ENCODE measurements at places on chromosomes 12 and 14.

DNA sequence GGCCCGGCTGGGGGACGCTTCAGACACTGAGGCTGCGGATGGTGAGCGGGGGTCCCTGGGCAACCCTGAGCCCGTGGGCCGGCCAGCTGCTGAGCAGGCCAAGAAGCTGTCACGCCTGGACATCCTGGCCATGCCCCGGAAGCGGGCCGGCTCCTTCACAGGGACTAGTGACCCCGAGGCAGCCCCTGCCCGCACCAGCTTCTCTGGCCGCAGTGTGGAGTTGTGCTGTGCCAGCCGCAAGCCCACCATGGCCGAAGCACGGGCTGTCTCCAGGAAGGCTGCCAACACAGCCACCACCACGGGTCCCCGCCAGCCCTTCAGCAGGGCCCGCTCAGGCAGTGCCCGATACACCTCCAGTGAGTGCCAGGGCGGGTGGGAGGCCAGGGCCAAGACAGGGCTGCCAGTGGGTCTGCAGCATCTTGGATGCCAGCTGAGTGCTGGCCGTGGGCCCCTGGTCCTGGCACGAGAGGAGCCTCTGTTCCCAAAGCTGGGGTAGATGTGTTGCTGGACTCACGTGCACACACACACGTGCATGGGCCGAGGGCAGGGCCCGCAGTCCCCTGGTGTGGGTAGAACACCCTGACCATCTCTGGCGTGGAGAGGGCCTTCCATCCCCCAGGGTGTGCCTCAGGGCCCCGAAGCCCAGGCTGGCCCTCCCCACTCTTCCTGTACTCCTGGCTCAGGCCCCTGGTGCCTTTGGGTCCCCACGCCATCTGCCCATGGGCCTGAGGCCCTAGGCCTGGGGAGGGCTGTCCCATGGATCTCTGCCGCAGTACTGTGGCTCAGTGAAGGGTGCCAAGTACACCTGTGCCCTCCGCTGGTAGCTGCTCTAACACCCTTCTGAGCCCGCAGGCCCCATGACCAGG is 22.8 kb downstream of the CEP170B start:
- DNase-seq: no peak

- DNase-seq: no peak
Observed at GRCh38 chr12:71195338-71195896, 37.6 kb upstream of the TSPAN8 start.

DNA sequence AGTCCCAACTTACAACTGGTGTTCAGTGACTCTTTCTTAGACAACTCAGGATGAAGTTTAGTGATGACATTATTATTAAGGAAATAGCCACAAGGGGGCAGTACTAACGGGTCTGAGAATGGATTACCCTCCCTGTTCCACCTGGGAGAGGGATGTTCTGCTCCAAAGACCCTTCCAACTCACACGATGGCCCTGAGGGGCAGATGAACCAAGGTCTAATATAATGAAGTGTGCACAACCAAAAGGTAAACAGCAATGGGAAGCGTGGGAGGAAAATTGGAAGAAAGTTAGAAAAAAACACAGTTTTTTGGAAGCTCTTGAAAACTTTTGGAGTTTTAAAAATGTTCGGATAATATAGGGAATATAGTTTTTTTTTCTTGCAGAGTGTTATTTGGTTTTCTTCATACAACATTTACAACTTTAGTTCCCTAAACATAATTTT is 24.0 kb downstream of the FGF6 start:
- DNase-seq: no peak

DNA sequence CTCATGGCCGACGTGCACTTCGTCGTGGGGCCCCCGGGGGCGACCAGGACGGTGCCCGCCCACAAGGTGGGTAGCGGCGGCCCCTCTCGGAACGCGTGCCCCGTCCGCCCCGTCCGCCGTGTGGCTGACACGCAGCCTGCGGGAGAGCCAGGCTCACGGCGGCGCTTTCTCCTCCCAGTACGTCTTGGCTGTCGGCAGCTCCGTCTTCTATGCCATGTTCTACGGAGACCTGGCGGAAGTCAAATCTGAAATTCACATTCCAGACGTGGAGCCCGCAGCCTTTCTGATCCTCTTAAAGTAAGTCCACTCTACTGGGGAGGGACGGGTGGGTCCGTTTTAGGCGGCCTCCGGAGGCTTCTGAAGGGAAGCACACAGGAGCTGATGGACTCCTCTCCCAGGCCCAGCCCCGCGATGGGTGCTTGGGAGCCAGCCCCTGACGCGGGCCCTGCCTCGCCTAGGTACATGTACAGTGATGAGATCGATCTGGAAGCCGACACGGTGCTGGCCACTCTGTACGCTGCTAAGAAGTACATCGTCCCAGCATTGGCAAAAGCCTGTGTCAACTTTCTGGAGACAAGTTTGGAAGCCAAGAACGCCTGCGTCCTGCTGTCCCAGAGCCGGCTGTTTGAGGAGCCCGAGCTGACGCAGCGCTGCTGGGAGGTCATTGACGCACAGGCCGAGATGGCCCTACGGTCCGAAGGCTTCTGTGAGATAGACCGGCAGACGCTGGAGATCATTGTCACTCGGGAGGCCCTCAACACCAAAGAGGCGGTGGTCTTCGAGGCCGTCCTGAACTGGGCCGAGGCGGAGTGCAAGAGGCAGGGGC is 1.1 kb downstream of the BTBD6 start:
- no peak for DNase-seq

GRCh38 chr12:1357711-1358110 is 236.7 kb downstream of the FBXL14 start:
- no peak for DNase-seq

DNA sequence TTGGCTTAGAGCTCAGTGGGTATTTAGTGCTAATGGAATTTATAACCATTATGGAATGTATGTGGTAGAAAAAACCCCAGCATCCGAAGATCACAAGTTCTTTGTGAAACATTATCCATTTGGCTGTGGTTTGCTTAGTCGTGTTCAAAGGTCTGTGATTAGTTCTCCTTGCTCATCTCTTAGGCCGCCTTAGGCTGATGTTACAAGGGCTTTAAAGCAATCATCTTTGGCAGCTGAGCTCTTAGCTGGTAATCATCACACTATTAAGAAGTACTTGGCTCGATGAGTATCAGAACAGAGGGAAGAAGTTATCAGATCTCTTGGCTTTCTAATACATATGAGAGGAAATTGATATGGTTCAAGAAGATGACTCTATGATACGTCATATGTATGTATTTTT is 124.1 kb upstream of the E2F7 start:
- no peak for DNase-seq

- no peak for DNase-seq
Observed at GRCh38 chr12:113852264-113852663, 113.9 kb downstream of the RBM19 start.

GRCh38 chr14:103057028-103057371 is 349 bp downstream of the CDC42BPB start:
- no peak for DNase-seq

DNA sequence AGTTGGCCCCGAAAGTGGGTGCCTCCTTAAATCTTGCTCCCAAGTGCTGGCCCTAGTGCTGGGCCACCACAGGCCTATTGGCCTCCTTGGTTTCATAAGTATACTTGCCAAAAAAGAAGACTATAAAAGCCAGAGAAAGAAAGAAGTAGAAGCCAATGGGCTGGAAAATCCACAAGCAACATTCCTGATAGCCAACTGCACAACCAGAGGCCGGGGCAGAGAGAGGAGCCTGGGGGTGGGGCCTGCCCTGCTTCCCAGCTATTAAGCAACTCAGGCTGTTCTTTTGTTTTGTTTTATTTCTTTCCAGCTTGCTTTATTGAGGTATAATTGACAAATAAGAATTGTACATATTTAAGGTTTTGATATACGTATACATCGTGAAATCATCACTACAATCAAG is 177.2 kb upstream of the NTF3 start:
- no peak for DNase-seq

- DNase-seq: no peak
Observed at GRCh38 chr12:42792265-42792664, 202.7 kb upstream of the PRICKLE1 start.

DNA sequence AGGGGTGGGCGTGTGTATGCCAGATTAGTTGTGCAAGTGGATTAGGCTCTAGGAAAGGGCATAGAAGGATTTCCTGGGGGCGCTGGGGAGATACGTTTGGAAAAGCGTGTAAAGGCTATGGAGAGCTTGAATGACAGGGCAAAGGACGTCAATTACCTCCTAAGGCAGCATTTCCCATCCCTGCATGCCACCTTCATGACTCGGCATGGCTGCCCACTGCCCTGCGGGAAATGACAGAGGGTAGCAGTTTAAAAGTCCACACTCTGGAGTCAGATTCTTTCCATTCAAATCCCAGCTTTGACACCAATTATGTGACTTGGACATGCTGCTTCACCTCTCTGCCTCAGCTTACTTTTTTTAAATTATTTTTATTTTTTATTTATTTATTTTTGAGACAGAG is 14.8 kb upstream of the TMEM229B start:
- DNase-seq: no peak

DNA sequence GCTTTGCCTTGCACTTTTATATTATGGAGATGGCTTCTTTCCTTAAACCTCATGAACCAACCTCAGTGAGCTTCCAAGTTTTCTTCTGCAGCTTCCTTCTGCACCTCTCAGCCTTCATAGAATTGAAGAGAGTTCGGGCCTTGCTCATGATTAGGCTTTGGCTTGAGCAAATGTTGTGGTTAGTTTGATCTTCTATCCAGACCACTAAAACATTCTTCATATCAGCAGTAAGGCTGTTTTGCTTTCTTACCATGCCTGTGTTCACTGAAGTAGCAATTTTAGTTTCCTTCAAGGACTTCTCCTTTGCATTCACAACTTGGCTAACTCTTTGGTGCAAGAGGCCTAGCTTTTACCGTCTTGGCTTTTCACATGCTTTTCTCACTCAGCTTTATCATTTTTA is 125.4 kb downstream of the SNAPC1 start:
- no peak for DNase-seq

- DNase-seq: no peak
Observed at GRCh38 chr12:85695097-85695715, 141.0 kb downstream of the RASSF9 start.

DNA sequence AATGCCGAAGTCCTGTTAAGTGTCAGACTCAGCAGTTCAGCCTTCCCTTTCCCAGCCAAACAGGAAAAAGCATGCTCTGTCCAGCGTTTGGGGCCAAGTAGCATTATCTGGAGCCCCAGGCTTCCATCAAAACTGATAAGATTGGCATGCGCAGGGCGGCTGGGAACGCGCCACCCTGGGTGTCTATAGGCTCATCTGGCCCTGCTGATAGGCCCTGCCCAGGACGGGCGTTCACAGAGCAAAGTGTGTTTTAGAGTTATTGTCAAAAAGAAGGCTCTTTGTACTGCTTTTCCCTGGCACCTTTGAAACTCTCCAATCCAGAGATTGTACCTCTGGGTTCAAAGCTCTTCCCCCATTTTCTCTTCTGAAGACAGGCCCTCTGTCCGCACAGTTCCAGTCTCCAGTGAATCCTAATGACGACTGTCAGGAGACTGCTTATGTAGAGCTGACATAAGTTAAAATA is at the start of gene ART4:
TSS of gene ART4 (minus strand) at position 102 of the 463 bp plus-strand sequence. CDS start 413 bp downstream, outside the sequence.
- no peak for DNase-seq

GRCh38 chr14:24692382-24693352 is 58.7 kb upstream of the GZMB start:
- DNase-seq: peak; percentile 43

GRCh38 chr12:34398366-34398705 is 376.0 kb downstream of the ALG10 start:
- no peak for DNase-seq

DNA sequence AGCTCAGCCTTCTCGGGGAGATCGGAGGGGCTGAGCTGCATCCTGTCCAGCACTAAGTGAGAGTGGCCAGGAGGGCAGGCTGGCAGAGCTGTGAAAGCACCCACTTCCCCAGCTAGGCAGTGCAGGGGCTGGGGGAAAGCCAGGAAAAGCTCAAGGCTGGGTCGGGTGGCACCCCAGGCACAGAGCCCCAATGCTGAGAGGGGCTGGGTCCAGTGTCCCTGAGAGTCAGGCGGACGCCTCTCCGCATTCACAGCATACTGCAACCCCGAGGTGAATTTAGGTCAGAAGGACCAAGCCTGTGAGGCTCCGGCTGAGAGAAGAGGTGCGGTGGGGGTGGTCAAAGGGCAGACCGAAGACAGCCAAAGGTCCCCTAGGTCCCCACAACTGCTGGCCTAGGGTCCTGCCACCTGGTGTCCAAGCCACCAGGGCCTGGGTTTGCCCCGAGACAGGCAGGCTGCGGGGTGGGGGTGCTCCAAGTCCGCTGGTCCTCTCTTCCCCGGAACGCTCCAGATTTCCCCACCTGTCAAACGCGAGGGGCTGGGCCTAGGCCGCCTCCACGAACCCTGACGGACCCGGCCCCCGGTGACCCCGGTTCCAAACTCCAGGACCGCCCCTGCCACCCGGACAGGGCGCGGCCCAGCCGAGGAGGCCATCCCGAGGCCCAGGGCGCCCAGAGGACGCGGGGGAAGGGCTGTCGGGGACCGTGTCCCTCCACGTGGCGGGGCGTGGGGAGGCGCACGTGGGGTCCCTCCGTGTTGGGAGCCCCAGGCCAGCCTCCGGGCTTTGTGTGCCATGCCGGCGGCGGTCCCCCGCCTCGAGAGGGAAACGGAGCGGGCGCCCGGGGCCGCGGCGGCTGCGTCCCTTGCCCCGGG is 527 bp downstream of the CAMKK2 start:
- peak; percentile 14 for DNase-seq
